ENCODE measurements at places on chromosomes 2 and 18.

GRCh38 chr2:44668336-44668735 is 273.2 kb upstream of the SIX3 start:
- DNase-seq, result no peak

GRCh38 chr18:51164761-51165281 is 32.7 kb downstream of the MEX3C start:
- peak; percentile 12 for DNase-seq

DNA sequence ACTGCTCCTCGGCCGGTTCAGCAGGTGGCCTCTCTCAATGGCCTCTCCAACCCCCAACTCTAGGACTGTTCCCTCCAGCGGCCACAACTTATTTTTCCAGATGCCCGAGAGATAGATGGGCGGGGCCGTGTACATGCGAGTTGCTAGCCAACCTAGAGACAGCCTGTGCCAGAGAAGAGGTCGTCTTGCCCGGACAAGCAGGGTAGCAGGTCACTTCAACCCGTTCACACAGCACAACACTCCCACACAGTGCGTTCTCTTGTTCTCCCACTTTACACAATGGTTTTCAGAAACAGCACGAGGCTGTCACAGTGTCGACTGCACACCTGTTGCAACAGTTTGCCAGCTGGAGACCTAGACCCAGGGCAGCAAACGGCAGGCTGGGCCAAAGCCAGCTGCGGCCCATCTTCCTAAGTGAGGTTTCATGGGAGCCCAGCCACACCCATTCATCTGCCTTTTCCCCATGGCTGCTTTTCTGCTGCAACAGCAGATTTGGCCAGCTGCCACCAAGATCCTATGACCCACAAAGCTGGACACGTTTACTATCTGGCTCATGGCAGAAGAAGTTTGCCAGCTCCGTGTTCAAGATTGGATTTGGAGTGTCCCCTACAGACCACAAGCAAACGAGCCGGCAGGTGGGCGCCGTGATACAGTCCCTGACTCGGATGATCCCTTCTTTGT is 7.3 kb upstream of the PRLH start:
- DNase-seq, result peak; percentile 17

DNA sequence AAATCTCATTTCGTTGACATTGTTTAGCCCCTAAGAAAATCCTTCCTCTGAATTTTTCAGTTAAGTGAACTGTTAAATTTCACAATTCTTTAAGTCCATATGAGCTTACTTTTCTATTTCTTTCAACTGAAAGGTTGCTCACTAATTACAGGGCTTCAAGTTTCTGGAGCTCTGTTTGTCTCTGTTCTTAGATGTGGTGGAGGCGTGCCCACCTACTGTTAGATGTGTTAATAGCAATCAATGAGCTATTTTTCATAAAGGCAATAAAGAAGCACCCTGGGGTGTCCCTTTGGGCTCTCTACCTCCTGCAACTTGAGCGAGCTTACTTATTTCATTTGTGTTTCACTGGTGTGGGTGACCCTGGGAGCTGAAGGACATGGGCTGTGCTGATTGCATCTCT is 25.0 kb downstream of the CREG2 start:
- no peak for DNase-seq

DNA sequence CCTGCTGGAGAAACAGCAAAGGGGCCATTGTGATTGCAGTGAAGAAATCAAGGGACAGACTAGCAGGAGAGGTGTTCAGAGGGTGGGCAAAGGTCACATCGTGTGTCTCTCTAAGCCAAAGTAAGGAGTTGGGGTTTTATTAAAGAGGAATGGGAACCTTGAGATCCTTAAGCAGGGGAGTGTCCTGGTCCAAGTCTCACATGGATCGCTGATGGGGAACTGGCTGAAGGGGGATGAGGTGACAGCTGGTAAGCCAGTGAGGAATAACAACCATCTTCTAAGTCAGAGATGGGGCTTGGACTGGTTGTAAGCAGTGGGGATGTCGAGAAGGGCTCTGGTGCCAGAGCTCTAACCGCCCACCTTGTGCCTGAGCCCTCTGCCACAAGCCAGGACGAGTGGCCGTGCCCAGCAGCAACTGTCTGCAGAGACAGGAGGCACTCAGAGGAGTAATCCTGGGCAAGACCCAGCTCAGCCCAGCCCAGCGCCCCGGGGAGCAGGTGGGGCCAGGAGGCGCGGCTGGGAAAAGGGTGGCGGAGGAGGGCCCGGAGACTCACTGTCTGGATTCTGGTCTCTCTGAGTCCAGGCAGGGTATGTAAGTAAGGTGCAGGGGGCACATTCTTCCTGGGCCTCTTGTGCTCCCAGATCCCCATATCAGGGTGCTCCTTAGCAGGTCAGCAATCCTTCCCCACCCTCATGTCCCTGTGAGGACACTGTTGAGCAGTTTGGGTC is 13.7 kb downstream of the WNT10A start:
- DNase-seq, result no peak

GRCh38 chr2:147628971-147629421 is 215.8 kb upstream of the ACVR2A start:
- DNase-seq, result no peak

DNA sequence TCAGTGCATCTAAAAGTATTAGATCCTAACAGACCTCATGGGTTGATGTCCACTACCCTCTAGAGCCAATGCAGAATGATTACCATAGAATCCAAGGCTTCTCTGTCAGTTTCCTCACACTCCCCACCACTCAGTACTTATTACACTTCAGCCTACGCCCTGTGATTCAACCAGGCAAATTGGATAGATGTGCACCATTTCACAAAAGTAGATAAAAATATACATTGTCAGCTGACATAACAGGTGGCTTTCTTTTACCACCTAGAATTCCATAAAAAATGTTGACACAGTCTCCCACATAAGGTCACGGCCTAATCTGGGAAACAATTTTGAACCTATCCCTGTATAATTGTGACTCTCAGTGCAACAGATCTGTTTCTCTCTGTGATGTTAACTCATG is 144.9 kb downstream of the CERS6 start:
- DNase-seq, result no peak

Measured in GM04503 (cell line).